PC-9 (cell line): ENCODE measurements at places on chromosomes 3 and 15.
A peak's percentile ranks its signal among the peaks of the same experiment; 100 is the strongest.

- no peaks in the 10 kb centered on the region for H3K36me3 ChIP-seq
- H3K27ac ChIP-seq, result no peak overlapping the region
- no peaks in the 10 kb centered on the region for H3K27me3 ChIP-seq
- no peak for DNase-seq
- H3K4me1 ChIP-seq, result no peaks in the 10 kb centered on the region
- no peak overlapping the region for H3K4me3 ChIP-seq
These were observed 222.6 kb upstream of the NR2F2 start for GRCh38 chr15:96107916-96108315.

- no peaks in the 10 kb centered on the region for H3K36me3 ChIP-seq
- no peak for DNase-seq
- no peak overlapping the region for H3K4me3 ChIP-seq
- no peaks in the 10 kb centered on the region for H3K27me3 ChIP-seq
- no peak overlapping the region for H3K27ac ChIP-seq
These were observed 14.9 kb downstream of the ACOX2 start for GRCh38 chr3:58521917-58522631.

DNA sequence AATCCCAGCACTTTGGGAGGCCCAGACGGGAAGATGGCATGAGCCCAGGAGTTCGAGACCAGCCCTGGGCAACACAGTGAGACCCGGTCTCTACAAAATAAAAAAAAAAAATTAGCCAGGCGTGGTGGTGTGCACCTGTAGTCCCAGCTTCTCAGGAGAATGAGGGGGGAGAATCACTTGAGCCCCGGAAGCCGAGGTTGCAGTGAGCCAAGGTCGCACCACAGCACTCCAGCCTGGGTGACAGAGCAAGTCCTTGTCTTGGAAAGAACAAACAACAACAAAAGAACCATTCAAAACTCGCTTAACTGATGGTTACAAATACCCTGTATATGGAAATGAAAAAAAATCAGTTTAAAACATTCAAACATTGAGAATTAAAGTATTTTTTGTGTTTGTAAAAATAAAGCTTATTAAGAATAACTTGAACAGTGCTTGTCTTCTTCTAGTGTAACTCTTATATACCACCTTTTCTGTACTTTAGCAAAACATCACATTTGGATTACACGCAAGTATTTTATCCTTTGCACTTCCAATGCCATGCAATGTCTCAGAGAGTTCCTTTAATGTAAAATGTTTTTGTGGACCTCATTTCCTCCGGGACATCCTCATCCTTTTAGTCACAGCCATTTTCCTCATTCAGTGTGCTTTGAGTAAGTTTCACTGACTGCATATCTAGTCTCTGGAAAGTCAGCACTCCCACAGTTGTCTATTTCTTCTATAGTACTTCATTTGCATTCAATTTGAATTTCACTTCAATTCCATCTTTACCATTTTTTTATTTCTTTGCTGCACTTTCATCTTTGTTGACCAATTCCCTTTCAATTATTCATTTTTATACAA is 113.0 kb upstream of the GOLGA8J start:
- no peaks in the 10 kb centered on the region for H3K36me3 ChIP-seq
- no peaks in the 10 kb centered on the region for H3K4me1 ChIP-seq
- no peak for DNase-seq
- H3K27me3 ChIP-seq, result no peaks in the 10 kb centered on the region
- no peak overlapping the region for H3K27ac ChIP-seq

DNA sequence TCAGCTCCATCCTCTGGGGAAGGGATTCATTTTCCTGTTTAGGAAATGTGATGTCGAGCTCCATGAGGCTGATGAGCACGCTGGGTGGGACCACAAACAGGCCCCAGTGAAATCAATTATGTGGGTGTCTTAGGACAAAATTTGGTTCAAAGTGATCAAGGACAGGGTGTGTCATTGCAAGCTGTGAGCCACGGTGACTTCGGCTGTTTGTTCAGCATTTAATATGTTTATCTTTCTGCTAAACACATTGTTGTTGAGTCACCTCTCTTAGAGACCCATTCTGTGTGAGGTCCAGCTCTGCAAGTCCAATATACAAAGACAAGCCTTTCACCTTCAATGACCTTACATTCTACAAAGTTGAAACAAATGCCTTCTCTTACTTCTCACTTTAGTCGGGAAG is 41.3 kb downstream of the SSR3 start:
- H3K4me3 ChIP-seq, result no peak overlapping the region
- H3K36me3 ChIP-seq, result no peaks in the 10 kb centered on the region
- no peaks in the 10 kb centered on the region for H3K27me3 ChIP-seq
- H3K4me1 ChIP-seq, result peaks cover 11% of the 10 kb centered on the region
- no peak for DNase-seq

- no peak overlapping the region for H3K27ac ChIP-seq
- H3K4me3 ChIP-seq, result no peak overlapping the region
- H3K27me3 ChIP-seq, result peaks cover 3% of the 10 kb centered on the region; the same call in 1 of the 2 replicates
- H3K36me3 ChIP-seq, result no peaks in the 10 kb centered on the region
- H3K4me1 ChIP-seq, result no peaks in the 10 kb centered on the region
These were observed 4.8 kb downstream of the MYL3 start for GRCh38 chr3:46858456-46858855.

GRCh38 chr3:58607816-58608215 is 30.6 kb upstream of the FAM107A start:
- no peak overlapping the region for H3K4me3 ChIP-seq
- no peaks in the 10 kb centered on the region for H3K27me3 ChIP-seq
- peak; percentile 52 for DNase-seq
- H3K36me3 ChIP-seq, result no peaks in the 10 kb centered on the region

GRCh38 chr3:141795276-141795675 is 32.1 kb downstream of the GRK7 start:
- no peak overlapping the region for H3K27ac ChIP-seq
- H3K27me3 ChIP-seq, result no peaks in the 10 kb centered on the region
- DNase-seq, result no peak
- H3K4me1 ChIP-seq, result no peaks in the 10 kb centered on the region

DNA sequence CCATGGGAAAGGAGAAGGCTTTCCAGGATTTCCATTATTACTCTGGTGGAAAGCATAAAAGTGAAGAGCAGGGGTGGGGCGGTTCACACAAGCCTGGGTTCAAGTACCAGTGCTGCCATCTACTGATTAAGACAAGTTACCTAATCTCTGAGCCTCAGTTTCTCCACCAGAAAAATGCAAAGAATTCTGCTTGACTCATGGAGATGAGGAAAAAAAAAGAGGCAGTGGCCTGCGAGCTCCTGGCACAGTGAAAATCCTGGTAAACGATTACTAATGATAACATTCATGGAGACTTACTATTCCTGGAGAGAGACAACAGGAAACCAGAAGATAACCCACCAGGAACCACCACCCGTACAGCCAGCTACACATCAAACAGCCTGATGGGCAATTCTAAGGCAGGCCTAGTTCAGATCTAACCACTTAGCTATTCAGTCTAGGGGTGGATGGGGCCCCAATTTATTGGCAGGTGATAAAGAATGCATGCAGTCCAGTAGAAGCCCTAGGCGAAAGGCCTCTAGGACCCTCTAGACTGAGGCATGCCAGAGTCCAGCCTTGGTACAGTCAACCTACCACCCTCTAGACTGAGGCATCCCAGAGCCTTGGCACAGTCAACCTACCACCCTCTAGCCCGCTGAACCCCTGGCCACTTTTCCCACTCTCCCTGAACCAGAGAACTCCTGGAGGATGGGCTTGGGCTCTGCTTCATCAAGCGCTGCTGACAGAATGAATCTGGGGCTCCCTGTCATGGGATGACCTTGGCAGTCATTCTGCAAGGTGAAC is 2.5 kb downstream of the AMOTL2 start:
- no peak for DNase-seq
- peak overlapping the region; percentile 98 for H3K27ac ChIP-seq
- peak overlapping the region; percentile 100 for H3K4me3 ChIP-seq
- H3K27me3 ChIP-seq, result no peaks in the 10 kb centered on the region
- H3K36me3 ChIP-seq, result peaks cover 65% of the 10 kb centered on the region

DNA sequence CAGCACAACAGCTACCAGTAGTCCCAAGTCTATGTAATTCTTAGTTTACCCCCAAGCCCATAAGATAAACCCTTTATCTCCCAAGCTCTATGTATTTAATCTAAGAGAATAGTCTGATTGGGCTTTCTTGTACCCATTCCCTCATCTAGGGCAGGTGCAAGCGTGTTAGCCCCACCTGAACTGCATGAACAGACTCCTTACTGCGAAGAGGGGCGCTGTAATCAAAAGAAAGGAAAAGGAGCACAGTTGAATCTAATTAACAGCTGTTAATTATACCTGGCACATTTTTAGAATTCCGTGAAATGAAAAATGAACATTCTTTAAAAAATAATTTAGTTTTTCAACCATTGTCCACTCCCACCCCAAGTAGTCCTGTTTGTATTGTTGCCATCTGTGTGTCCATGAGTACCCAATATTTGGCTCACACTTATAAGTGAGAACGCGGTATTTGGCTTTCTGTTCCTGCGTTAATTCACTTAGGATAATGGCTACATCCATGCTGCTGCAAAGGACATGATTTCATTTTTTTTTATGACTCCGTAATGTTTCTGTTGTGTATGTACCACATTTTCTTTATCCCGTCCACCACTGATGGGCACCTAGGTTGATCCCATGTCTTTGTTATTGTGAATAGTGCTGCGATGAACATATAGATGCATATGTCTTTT is 26.5 kb upstream of the NEDD4 start:
- peaks cover 15% of the 10 kb centered on the region for H3K4me1 ChIP-seq
- peak overlapping the region; percentile 65 for H3K27ac ChIP-seq
- peak overlapping the region; percentile 59; the same call in 1 of the 2 replicates for H3K4me3 ChIP-seq
- H3K36me3 ChIP-seq, result no peaks in the 10 kb centered on the region

DNA sequence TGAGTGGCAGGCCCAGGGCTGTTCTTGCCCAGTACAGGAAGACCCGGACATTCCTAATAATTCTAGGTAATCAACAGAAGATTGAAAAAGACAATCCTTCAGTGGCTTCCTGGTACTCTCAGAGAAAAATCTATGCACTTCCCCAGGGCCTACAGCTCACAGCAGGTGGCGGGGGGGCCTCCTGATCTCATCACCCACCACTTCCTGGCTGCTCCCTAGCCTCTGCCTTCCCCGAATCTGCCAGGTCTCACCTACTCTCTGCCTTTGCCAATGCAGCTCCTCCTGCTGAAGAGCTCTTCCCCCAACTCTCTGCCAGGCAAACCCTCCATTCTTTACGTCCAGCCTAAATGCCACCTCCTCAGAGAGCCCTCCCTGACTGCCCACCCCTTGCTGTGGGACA is 37.5 kb downstream of the EHD4 start:
- no peaks in the 10 kb centered on the region for H3K27me3 ChIP-seq
- no peaks in the 10 kb centered on the region for H3K36me3 ChIP-seq
- no peak for DNase-seq
- H3K4me3 ChIP-seq, result no peak overlapping the region

GRCh38 chr3:16809993-16810392 is 74.8 kb upstream of the PLCL2 start:
- H3K27me3 ChIP-seq, result no peaks in the 10 kb centered on the region
- no peak for DNase-seq
- no peak overlapping the region for H3K4me3 ChIP-seq

GRCh38 chr15:65115542-65115941 is 542 bp upstream of the UBAP1L start:
- H3K27ac ChIP-seq, result no peak overlapping the region
- H3K4me1 ChIP-seq, result no peaks in the 10 kb centered on the region
- H3K36me3 ChIP-seq, result no peaks in the 10 kb centered on the region; the same call in 1 of the 2 replicates
- H3K4me3 ChIP-seq, result no peak overlapping the region
- no peak for DNase-seq

DNA sequence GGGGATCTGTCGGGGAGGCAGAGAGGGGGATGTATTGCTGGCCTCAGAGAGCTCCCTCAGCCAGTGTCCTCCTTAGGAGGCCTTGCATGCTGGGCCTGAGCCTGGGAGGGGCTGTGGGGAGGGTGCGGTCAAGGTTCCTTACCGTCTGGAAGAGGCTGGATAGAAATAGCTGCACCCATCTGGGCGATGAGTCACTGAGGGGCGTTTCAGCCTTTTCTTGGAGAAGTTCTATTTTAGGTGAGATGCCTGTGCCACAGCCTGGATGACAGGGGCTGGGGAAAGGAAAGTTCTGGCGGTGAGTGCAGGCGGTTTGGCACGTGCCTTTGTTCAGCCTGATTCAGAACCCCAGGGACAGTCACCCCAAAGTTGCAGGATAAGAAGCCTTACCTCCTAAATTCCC is 35.7 kb upstream of the APEH start:
- no peaks in the 10 kb centered on the region for H3K36me3 ChIP-seq
- peaks cover 27% of the 10 kb centered on the region for H3K4me1 ChIP-seq
- no peak overlapping the region for H3K27ac ChIP-seq

DNA sequence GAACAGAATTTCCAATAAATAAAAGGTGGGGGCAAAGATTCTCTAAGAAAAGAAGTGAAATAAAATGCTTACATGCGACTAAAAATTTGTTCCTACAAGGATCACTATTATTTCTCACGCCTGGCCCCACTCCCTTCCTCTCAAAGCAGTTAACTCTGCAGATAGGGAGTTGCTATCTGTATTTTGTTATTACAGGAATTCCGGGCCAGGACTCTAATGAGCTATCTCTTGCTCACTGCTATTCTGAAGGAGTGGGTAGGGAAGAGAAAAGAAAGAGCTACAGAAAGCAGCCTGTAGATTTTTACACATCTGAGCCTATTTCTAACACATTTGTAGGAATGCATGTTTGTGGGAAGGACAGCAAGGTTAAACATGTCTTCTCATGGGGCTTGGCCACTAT is 140.4 kb downstream of the PCCB start:
- H3K4me3 ChIP-seq, result no peak overlapping the region
- no peak for DNase-seq
- no peaks in the 10 kb centered on the region for H3K36me3 ChIP-seq
- no peak overlapping the region for H3K27ac ChIP-seq
- no peaks in the 10 kb centered on the region for H3K27me3 ChIP-seq

DNA sequence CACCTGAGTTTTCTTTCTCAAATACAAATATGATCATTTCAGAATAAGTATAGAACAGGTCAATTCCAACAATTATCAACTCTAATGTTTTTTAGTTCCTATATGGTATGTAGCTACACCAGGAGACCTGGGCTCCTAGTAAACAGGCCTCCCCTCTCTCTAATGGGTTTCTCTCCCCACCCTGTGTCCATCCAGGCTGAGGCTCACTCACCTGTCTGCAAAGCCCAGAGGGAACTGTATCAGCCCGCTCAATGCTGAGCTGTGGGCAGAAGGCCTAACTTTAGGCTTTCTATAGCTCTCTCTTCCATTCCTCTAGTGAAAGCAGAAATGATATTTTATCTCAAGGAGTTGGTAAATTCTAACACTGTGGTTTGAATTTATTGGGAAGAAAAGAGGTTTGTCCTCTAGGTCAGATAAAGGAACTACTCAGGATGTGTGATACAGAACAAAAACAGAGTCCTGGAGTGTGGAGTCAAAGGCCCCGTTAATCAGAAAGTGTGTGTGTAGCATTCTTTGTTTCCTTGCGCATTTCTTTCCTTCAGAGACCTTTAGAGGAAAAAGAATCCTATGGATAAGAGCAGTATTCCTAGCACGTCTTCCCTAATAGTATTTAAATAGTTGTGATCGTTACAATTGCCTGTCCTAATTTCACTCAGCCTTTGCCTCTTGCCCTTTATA is 408.9 kb downstream of the PYDC2 start:
- H3K4me3 ChIP-seq, result no peak overlapping the region
- H3K27ac ChIP-seq, result no peak overlapping the region
- H3K4me1 ChIP-seq, result no peaks in the 10 kb centered on the region
- DNase-seq, result no peak
- H3K27me3 ChIP-seq, result no peaks in the 10 kb centered on the region
